Stimulated activated CD8-positive, alpha-beta memory T cell treated with anti-CD3 and anti-CD28 coated beads, Interleukin-4, amount 100 ng/mL, for 4 hours (primary cell): ENCODE measurements at places on chromosomes 1 and 21.

- no peak for DNase-seq
These were observed 11.6 kb downstream of the MED18 start for GRCh38 chr1:28340221-28340974.

DNA sequence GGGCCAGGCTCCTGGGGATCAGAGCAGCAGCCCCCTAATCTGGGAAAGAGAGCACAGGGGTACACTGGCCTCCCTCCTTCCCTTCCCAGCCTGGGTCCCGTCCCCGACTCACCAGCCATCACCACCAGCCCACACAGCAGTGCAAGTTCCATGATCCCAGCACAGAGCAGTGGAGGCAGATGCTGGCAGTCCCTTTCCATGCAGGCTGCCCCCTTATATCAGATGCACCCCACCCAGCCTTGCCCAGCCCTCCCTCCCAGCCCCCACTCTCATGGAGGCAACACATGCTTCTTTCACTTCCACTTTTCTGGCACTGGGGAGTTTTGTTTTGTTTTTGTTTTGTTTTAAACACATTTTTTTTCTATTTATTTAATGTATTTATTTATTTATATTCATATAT, at the start of gene PLA2G2D:
TSS of gene PLA2G2D (minus strand) at position 190 of the 400 bp plus-strand sequence. CDS start at position 152, 38 bp downstream.
- no peak for DNase-seq

GRCh38 chr1:17586172-17586964, 46.9 kb downstream of the ARHGEF10L start:
- DNase-seq = no peak

DNA sequence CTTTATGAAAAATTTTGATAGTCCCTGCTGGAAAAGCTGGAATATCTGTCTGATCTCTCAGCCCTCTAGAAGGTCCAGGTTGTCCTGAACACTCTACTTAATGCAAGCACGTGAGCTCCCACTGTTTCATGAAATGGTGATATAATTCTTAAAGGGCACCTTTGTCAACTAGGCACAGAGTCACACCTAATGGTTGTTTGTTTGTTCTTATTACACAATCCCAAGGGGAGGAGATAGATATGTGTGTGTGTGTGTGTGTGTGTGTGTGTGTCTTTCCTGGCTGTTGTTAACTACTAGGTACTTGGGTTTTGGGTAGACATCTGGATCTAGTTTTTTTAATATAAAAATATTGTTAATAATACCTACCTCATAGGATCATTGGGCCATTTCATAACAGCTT, 63.9 kb downstream of the GRIK1 start:
- no peak for DNase-seq

DNA sequence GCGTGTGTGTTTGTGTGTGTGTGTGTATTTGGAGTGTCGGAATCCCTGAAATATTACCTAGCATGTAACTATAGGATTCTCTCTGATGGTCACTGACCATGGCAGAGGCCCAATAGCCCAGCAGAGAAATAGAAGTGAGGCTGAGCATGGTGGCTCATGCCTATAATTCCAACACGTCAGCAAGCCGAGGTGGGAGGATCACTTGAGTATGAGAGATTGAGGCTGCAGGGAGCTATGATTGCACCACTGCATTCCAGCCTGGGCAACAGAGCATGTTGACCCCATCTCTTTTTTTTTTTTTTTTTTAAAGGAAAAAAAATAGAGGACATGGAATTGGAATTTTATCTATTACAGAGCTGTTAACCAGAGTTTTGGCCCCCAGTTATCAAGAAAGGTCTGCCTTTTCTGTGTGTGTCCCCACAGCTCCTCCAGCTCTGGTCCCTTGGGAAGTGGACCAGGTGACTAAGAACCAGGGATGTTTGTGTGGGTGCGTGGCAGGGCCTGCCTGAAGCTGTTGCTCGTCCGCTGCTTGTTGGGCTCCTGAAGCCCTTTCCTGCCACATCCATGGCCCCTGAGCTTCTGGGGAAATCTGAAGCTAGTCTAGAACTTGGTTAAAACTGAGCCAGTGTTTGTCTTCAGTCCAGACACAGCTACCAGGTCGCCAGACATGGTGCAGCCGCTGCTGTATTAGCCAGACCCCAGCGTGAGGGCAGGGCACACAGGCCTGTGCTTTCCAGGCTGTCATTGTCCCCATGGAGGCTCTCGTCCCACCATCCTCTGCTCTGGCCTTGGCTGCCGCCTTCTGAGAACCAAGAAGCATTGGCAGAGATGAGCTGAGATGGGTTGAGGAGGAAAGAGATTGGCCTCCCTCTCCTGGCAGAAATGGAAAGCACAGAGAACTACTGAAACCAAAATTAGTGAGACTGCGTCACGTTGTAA, 25.5 kb downstream of the CAPN9 start:
- no peak for DNase-seq

GRCh38 chr1:233364695-233365539, 37.4 kb downstream of the MAP3K21 start:
- no peak for DNase-seq

GRCh38 chr1:36098650-36099365, 10.1 kb downstream of the ADPRS start:
- no peak for DNase-seq

DNA sequence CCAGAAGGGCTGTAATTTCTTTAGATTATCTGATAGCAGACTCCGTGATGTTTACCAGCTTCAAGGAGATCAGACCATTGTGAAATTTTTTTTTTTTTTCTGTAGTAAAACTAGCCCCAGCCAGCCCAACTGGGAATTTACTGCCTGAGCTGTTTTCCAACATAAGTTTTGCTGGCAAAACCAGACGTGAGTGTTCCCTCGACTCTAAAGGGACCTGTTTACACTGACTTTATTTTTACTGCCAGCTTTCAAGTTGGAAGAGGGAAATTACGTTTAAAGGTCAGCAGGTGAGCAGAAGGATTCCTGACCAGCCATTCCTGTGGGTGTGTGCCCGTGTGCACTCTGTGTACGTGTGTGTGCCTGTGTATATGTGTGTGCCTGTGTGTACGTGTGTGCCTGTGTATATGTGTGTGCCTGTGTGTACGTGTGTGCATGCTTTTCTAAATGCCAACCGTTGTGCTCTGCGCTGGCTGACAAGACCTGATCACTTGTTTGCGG, 374 bp downstream of the MAB21L3 start:
- no peak for DNase-seq

- DNase-seq = no peak
These were observed 993 bp downstream of the PDZK1 start for GRCh38 chr1:145706086-145706664.

DNA sequence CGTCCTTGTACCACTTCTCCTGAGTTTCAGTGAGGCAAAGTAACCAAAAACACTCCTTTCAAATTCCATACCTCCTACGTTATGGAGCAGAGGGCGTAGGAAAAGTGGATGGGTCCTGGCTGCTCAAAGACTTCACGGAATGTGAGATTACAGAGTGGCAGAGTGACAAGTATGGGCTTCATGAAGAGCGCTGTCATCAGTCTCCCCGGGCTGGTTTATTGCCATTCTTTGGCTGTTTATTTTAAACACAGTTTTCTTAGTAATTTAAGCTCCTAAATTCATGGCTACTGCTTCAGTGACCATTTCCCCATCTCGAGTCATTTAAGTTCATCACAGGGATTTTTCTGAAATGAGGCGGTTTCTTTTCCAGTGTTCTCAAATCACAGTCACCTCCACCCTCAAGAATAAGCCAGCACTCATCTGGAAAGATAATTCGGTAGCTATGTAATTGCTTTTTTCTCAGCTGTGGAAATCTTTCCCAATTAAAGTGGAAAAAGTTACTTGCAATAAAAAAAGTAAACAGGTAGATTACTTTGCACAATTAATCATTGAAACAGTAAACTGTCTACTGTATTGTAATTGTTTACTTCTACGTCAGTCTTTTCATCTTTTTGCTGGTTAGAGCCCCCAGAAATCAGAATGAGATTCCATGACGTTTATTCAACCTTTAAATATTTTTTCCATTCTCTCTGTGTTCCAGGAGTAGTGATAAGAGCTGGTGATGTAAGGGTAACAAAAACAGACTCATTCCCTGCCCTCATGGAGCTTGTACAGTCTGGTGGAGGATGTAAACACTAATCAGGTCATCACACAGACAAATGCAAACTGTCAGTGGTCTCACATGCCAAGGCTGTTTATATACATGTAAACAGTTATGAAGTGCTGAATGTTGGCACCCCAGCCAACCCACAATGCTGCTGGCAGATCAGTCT, 3.0 kb upstream of the SMYD2 start:
- DNase-seq = no peak

DNA sequence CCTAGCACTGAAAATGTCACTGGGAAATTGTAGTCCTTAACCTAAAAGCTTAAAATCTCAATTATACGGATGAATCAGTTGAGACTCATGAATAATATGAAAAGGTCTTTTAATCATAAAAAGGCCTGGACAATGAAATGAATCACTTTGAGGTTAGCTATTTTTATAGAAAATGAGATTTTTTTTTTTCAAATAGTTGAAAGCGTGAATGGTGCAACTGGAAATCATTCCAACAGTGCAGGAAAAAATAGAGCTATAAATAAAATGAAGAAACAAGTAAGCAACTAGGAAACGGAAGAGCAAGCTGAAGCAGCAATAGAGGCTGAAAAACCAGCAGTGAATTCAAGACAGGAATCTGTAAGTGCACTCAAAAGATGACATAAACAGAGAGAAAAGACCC, 142.9 kb downstream of the BACH1 start:
- DNase-seq = no peak

DNA sequence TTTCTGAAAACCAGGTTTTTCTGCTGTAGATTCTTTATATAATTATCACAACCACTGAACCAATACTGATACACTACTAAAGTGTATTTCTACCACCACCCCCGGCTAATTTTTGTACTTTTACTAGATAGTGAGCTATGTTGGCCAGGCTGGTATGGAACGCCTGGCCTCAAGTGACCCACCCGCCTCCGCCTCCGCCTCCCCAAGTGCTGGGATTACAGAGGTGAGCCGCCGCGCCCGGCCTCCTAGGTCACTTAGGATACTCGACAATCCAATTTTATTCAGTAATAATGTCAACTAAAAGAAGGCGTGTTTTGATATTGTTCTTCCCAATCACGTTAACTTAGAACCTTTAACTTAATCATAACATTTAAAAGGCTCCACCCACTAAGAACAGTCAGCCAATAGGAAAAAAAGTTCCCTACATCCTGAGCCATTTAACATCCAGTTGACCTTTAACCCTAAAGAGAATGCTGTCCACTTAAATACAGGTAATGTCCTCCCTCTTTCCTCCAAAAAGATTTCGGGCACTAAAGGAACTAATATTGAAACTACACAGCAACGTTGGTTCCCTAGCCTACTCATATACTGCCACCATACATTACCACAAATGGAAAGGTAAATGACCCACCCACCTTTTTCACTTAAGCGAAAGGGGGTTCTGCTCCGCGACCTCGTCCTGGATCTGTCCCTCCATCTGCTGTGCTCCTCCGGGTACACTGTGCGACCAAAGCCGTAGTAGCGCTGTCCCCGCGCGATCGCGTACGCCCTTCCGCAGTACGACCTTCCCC, 1.2 kb downstream of the RSRP1 start:
- DNase-seq = no peak

DNA sequence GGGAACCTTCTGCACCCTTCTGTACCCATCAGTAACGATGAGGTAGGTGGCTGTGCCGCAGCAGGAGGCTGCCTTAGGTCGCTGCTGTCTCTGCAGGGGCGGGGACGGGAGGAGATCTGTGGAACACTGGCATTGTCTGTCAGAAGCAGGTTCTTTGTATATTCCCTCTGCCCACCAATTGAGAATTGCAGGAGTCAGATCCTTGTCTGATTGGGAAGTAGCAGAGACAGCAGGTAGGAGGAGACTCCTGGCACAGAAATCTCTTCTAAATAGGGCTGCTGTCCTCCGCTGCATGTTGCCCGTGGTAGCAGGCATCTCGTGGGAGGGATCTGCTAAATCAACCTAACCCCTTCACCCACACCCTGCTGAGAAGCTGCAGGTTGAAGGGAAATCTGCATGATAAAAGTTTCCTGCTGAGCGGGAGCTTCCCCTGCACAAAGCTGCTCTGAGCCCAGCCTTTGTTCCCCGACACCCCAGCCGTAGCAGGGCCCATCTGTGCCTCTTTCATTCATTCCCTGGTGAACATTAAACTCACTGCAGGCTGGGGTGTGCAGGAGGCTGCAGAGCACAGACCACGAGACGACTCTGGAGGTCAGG, 15.9 kb downstream of the SARS1 start:
- no peak for DNase-seq

GRCh38 chr1:164384262-164384661, 174.7 kb upstream of the PBX1 start:
- no peak for DNase-seq

GRCh38 chr21:45026066-45026745, 48.2 kb upstream of the ADARB1 start:
- DNase-seq = no peak

DNA sequence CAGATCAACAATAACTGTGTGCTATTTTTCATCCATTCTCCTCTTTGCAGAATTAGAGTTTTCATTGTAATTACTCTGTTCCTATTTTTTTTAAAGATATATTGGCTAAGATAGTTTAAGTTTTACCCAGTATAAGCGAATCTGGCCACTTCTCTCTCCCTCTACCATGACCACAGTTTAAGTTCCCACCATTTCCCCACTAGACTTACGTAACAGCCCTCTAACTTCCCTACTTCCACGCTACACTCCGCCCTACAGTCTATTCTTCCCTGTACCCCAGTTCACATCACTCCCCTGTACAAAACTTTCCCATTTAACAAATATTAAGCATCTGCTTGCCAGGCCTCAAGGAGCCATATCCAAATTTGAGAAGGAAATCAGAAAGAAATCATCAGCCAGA, 16.5 kb downstream of the CTSK start:
- DNase-seq = no peak

DNA sequence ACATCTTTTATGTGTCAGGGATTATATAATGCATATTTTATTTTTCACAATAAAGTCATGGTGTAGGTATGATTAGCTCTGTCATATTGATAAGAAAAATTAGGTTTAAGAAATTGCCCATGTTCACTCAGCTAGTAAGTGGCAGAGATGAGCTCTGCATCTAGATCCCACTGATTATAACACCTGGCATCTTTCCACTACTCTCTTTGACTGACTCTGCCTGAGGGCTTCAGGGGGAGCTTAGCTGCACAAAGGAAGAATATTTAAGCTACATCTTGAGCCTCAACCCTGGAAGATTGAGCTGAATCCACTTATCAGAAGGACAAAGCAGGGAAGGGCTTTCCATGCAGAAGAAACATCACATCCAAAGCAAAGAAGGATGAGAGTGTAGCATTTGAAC, 190.4 kb downstream of the MIS18A start:
- DNase-seq = no peak

GRCh38 chr1:104987210-104987609, 1237.5 kb downstream of the AMY1C start:
- DNase-seq = no peak

GRCh38 chr1:6723621-6724428, 22.2 kb upstream of the DNAJC11 start:
- DNase-seq = no peak

- no peak for DNase-seq
These were observed 16.0 kb downstream of the LRIG2 start for GRCh38 chr1:113088972-113089371.
